ENCODE measurements at places on chromosomes 16 and 17.

DNA sequence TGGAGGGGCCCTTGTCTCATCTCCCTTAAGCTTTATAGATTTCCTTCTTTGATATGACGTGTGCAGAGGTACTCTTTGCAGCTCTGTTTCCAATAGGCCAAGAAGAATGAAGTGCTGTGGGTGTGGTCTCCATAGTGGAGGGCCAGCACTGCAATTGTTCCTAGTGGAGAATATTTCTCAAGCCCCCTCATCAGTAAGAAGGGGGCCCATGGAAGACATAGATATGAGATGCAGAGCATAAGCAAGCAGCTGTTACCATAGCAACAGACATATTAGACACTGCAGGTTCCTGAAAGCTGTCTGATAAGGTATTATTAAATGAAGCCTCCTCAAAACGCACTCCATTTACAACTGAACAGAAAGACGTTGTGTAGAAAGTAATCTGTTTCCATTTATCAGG is 240.7 kb downstream of the ZFHX3 start:
- no peak for DNase-seq

GRCh38 chr17:7824021-7824924 is 9.7 kb upstream of the KDM6B start:
- no peak for DNase-seq

- no peak for DNase-seq
These were observed 317.0 kb downstream of the MAF start for GRCh38 chr16:79283578-79283977.

- no peak for DNase-seq
These were observed 86.0 kb downstream of the RPTOR start for GRCh38 chr17:80630560-80631120.

- no peak for DNase-seq
These were observed 20.4 kb downstream of the LYRM9 start for GRCh38 chr17:27872776-27873175.

- no peak for DNase-seq
These were observed 7.0 kb downstream of the KATNB1 start for GRCh38 chr16:57742543-57742942.

DNA sequence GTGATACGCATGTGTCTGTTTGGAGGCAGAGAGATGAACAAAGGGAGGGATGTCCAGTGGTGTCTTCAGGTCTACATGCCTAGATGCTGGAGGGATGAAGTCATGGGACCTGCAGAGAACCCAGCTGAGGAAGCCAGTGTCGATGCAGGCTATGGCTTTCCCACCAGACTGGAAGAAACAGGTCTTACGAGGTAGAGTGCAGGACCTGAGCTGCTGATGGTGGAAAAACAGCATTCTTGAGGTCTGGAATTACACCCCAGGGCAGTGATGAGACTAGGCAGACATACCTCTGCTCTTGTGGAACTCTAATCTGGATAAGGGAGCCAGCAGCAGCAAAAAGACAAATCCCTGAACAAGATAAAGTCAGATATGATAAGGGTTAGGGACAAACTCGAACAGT is 37.4 kb downstream of the ARSG start:
- DNase-seq, result no peak

Data from stimulated activated CD4-positive, alpha-beta T cell treated with anti-CD3 and anti-CD28 coated beads, Interleukin-15, amount 100 ng/mL, for 1 hour (primary cell).